ENCODE measurements at places on chromosomes 12 and 14. TPM values are rescaled to one million over a fixed set of nuclear protein-coding genes. Genes with fewer than 3 reads are reported as not detected.

HRK gene
- not detected for polyA plus RNA-seq

PELI2 gene
- polyA plus RNA-seq = 0.70 TPM

CLEC4A gene
- polyA plus RNA-seq = not detected

TMEM233 gene
- polyA plus RNA-seq = not detected

CDKN3 gene
- 20.7 TPM for polyA plus RNA-seq

WIF1 gene
- polyA plus RNA-seq = not detected

HSPB8 gene
- not detected for polyA plus RNA-seq

KLRC3 gene
- polyA plus RNA-seq = not detected

TAS2R20 gene
- not detected for polyA plus RNA-seq

CLEC4C gene
- polyA plus RNA-seq = not detected

LRP6 gene
- polyA plus RNA-seq = 0.76 TPM

CHGA gene
- polyA plus RNA-seq = 0.28 TPM

ALKBH2 gene
- 11.0 TPM for polyA plus RNA-seq

SSTR1 gene
- polyA plus RNA-seq = not detected

EPYC gene
- not detected for polyA plus RNA-seq

GPR137C gene
- not detected for polyA plus RNA-seq

KRT7 gene
- polyA plus RNA-seq = not detected

UNC79 gene
- not detected for polyA plus RNA-seq

ZBTB1 gene
- 53.5 TPM for polyA plus RNA-seq

PLA2G1B gene
- not detected for polyA plus RNA-seq

TAS2R9 gene
- not detected for polyA plus RNA-seq

VWF gene
- polyA plus RNA-seq = not detected

ACSM4 gene
- not detected for polyA plus RNA-seq

SERPINA5 gene
- not detected for polyA plus RNA-seq

AQP2 gene
- polyA plus RNA-seq = not detected

FAM222A gene
- polyA plus RNA-seq = 0.08 TPM

TBC1D30 gene
- polyA plus RNA-seq = not detected

HCFC2 gene
- 5.1 TPM for polyA plus RNA-seq

LBHD2 gene
- polyA plus RNA-seq = not detected

RNASE8 gene
- polyA plus RNA-seq = not detected

KRT72 gene
- 0.13 TPM for polyA plus RNA-seq

CCNB1IP1 gene
- 21.1 TPM for polyA plus RNA-seq

CACNA1C gene
- 0.14 TPM for polyA plus RNA-seq

ARMH4 gene
- polyA plus RNA-seq = 0.66 TPM

CFAP251 gene
- polyA plus RNA-seq = 0.05 TPM

INHBC gene
- not detected for polyA plus RNA-seq

LYZ gene
- 6.1 TPM for polyA plus RNA-seq

FGF23 gene
- not detected for polyA plus RNA-seq

SOCS4 gene
- 2.5 TPM for polyA plus RNA-seq

GPR132 gene
- 17.1 TPM for polyA plus RNA-seq

NACA gene
- polyA plus RNA-seq = 1,168 TPM

PALS1 gene
- 1.8 TPM for polyA plus RNA-seq

RTN1 gene
- polyA plus RNA-seq = not detected

GYS2 gene
- polyA plus RNA-seq = 0.09 TPM

TEX52 gene
- polyA plus RNA-seq = not detected

CFAP54 gene
- 0.32 TPM for polyA plus RNA-seq

ALX1 gene
- polyA plus RNA-seq = not detected

OR6C2 gene
- not detected for polyA plus RNA-seq

KCNMB4 gene
- polyA plus RNA-seq = 0.63 TPM

NR1H4 gene
- polyA plus RNA-seq = not detected

TAS2R43 gene
- not detected for polyA plus RNA-seq

PPP4R3A gene
- polyA plus RNA-seq = 99.2 TPM

TPPP2 gene
- not detected for polyA plus RNA-seq
